ENCODE measurements at places on chromosomes 2 and 18.

- H3K4me1 ChIP-seq, result peaks cover 6% of the 10 kb centered on the region
- DNase-seq, result no peak
- H3K36me3 ChIP-seq, result no peaks in the 10 kb centered on the region
- no peaks in the 10 kb centered on the region for H3K27me3 ChIP-seq
- H3K27ac ChIP-seq, result no peak overlapping the region
Measured at GRCh38 chr18:75110846-75111415, 98.0 kb downstream of the PTGR3 start.

- no peak overlapping the region for H3K4me3 ChIP-seq
- H3K27me3 ChIP-seq, result no peaks in the 10 kb centered on the region
- DNase-seq, result no peak
- no peaks in the 10 kb centered on the region for H3K4me1 ChIP-seq
- peak overlapping the region; percentile 3 for H3K27ac ChIP-seq
Measured at GRCh38 chr2:215850380-215850779, 163.0 kb downstream of the MREG start.

- H3K36me3 ChIP-seq, result no peaks in the 10 kb centered on the region
- DNase-seq, result no peak
- H3K4me1 ChIP-seq, result peaks cover 35% of the 10 kb centered on the region
- H3K27me3 ChIP-seq, result no peaks in the 10 kb centered on the region
- H3K27ac ChIP-seq, result no peak overlapping the region
Measured at GRCh38 chr2:217289907-217290280, 430.0 kb upstream of the TNP1 start.

DNA sequence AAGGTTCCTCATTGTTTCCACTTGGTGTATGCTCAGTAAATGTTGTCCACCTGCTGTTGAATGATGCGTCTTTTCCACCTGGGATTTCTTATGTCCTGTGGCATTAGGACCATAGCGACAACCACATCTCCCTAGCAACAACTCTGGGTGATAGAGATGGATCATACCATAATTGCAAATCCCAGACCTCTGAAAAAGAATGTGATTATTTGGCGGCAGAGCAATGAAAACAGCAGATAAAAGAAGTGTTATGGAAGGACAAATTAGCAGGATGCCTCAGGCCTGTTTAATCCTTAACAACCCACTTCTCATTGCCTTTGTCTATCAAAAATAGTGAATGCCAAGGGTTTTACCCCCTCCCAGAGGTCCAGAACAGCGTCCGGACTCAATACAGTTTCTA lies 278.9 kb downstream of the TSN start:
- no peaks in the 10 kb centered on the region for H3K36me3 ChIP-seq
- no peaks in the 10 kb centered on the region for H3K4me1 ChIP-seq

DNA sequence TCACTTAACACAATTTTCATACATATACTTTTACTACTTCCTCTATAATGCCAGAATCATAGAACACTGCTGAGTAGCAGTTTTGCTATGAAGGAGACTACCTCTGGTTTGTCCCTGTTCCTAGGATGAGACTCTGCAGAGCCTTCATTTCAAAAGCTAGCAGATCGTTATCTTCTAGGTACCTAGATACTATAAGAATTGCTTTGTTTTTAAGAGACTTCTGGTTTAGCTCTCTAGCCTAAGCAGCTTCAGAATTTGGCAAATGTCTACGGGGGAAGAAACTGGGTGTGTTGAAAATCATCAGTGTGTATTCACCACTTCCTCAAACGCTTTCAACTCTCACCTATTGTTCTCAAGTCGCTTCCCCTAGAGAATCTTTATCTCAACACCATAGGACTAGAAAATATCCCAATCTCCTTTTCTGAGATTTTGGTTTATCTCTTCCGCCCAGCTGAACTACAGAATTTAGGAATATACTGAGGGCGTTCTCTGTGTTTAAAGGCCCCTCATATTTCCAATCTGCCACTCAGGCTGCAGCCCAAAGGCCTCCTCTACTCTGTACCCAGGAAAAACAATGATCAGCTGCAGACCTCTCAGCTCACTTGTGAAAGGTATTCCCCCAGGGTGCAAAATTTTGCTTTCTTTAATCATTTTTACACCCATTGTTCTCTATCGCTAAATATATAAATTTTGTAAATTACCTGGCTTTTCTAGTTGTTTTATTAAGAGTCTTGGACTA lies 28.7 kb downstream of the SMAD2 start:
- no peaks in the 10 kb centered on the region for H3K27me3 ChIP-seq
- DNase-seq, result no peak
- no peak overlapping the region for H3K27ac ChIP-seq

GRCh38 chr2:238774071-238774470 lies 73.8 kb upstream of the TWIST2 start:
- H3K4me1 ChIP-seq, result peaks cover 14% of the 10 kb centered on the region
- H3K27me3 ChIP-seq, result no peaks in the 10 kb centered on the region
- DNase-seq, result no peak
- H3K4me3 ChIP-seq, result no peak overlapping the region
- H3K27ac ChIP-seq, result no peak overlapping the region
